ENCODE measurements at places on chromosomes 11 and 22.

DNA sequence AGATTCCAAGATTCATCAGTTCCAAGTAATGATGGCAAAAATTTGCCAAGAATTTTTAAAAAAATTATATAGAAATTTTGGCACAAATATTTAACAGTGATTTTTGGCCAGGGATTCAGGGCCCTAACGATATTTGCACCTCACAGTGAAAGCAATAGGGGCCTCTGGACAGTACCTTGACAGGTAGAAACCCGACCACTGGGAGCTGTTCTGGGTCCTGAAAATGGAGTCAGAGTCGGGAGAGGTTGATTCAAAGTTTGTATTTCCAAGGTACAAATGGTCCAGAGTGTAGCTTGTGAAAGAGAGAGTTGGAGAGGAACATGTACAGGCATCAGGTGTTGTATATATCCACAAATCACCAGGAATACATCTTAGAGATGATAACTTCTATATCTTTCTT is 41.6 kb downstream of the MRGPRX2 start:
- no peak for DNase-seq

GRCh38 chr22:49255154-49255553 is 572.5 kb downstream of the BRD1 start:
- DNase-seq, result no peak

- no peak for DNase-seq
These were observed 101.9 kb upstream of the OLFML1 start for GRCh38 chr11:7383406-7383805.

DNA sequence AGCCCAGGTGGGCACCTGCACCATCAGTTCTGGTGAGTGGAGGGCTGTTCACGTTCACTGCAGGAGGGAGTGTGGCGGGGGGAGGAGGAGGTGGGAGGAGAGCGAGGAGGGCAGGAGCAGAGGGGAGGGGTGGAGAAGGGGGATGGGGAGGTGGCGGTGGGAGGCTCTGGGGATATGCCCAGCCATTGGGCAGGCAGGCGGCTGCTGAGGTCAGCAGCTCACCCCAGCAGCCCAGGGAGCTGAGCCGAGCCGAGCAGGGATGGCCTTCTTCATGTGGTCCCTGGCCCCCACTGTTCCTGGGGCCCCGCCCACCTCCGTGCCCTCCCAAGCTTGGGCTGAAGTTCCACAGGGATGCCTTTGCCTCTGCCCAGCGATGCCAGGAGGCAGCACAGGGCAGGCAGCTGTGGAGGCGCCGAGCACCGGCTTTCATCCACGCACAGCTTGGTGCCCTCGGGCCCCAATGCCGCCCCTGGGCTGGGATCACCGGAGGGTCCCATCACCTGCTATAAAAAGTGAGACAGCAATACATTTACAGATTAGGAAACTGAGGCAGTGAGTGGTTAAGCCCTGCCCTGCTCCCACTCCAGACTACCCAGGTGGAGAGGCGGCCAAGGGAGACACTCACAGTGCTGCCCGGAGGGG is 21.6 kb downstream of the RTN4R start:
- DNase-seq, result no peak

- DNase-seq, result no peak
These were observed 769.5 kb upstream of the LUZP2 start for GRCh38 chr11:23727387-23727786.

DNA sequence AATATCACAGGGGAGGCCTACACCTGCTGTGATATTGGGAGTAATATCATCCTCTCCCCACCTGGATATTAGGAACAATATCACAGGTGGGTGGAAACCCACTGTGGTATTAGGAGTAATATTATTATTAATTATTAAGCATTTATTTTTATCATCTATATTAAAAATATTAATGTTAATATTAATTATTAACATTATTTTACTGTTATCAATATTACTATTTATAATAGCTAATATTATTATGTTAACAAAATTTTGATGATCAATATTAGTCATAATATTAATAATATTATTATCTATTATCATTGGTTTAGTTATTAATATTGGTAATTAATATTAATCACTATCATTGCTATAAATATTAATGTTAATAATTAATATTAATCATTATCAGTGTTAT is 161.1 kb upstream of the API5 start:
- DNase-seq, result no peak

- no peak for DNase-seq
These were observed 21.2 kb upstream of the PSMA1 start for GRCh38 chr11:14541192-14541947.

DNA sequence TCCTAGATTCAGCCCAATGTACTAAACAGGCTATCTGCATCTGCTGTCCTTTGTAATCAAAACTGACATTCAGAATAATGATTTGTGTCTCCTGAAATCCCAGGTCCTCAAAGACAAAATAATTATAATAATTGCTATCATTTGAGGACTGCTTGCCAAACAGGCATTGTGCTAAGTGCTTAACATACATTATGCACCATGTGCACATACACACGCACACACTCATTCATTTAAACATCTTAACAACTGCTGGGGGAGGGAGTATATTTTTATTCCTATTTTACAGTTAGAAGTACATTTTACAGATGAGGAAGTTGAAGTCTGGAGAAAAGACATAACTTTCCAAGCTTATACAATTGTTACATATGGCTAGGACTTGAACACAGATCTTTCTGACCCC is 308.0 kb upstream of the ZC3H12C start:
- DNase-seq, result no peak

GRCh38 chr11:110134110-110134509 is 40.9 kb downstream of the ZC3H12C start:
- DNase-seq, result no peak

DNA sequence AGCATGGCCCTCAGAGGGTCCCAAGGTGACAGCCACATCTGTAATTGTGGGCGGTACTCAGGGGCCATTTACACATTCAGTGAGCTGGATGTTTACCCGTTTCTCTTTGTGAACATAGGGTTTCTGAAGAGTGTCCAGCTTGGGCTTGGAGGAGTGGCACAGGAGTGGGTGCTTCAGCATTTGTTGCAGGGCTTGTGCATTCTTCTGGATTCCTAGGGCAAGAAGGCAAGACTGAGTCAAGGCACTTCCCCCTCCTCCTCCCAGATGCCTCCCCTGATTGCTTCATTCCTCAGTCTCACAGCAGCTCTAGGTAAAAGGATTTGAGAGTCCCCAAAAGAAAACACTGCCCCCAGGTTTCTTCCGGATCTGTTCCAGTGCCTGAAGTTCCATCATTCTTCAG is 95.4 kb downstream of the RNF169 start:
- DNase-seq, result no peak

DNA sequence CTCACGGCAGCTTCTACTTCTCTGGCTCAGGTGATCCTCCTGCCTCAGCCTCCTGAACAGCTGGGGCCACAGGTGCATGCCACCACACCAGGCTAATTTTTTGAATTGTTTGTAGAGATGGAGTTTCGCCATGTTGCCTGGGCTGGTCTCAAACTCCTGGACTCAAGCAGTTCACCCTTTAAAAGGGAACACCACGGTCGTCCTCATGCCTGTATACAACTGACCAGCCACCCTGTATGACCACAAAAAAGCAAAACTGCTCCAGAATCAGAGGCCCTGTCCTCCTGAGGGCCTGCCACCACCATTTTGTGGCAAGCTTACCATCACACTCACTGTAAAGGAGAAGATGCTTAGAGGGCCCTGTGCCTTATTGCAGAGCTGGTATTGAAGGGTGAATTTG is 2.2 kb downstream of the GLB1L3 start:
- DNase-seq, result no peak

GRCh38 chr11:34977089-34977912 is 60.9 kb downstream of the PDHX start:
- no peak for DNase-seq

GRCh38 chr11:1546077-1546535 is 26.0 kb downstream of the DUSP8 start:
- peak; percentile 80 for DNase-seq

DNA sequence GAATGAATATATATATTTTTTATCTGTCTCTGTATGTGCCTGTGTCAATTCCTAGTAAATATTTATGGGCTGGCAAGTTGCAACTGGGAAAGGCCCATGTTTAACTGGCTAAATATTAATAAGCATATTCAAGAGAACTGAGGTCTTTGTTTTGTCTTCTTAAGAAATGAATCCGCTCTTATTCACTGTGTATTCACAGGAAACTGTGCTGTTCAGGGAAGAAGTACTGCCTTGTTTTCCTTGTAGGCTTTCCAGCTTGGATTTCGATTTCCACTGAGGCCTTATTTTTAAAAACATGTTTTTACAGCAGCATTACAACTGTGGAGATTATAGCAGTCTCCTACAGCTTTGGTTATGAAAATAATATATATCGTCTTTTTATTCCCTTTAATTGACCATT is 64.7 kb downstream of the LDLRAD3 start:
- DNase-seq, result no peak

GRCh38 chr22:40279017-40279416 is 67.3 kb upstream of the ADSL start:
- DNase-seq, result no peak

DNA sequence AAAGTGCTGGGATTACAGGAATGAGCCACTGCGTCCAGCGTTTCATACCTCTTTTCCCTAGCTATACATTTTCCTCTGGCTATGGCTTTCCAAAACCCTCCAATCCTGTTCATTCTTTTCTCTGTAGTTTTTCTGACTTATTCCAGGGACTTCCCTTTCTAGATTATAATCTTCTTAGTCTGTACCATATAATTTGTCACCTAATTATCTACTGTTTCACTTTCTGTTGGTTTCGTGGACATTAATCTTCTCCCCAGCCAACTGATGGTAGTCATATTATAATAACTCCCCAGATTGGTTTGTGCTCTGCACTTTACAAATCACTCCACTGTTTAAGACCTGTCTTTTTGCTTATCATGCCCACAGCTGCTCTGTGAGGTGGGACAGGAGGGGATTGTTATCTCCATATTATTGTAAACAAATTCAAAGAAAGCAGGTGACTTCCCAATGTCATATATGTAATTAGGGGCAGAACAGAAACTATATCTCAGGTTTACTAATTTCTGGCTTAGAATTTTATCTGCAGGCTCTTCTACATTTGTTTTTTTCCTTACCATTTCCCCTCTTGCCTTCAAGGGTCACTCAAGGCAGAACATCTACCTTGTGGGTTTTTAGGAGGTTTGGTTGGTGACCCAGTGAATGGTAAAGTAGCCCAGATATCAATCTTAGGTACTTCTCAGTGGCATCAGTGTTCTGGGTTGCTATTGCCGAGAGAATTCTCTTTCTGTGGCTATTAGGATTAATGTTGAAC is 23.9 kb downstream of the STIM1 start:
- no peak for DNase-seq

DNA sequence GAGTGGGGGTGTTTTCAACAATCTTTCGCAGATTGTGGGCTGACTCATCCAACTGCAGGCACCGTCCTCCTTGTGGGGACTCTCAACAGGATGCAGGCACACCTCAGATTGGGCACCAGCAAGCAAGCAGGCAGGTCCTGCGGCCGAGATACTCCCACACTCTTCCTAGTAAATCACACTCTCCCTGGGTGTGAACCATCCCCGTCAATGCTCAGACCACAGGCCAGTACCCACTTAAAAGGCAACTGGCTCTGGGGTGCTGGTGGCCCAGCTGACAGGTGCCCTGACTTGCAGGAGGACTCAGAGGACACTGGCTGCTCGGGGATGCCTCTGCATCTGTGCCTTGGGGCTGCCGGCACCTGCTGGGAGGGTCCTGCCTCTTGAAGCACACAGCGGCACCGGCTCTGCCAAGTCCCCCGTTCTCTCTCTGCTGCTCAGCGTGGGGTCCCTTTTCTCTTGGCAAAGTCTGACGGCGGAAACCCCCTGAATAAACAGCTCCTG is 282.5 kb downstream of the CTTN start:
- no peak for DNase-seq

GRCh38 chr22:50569896-50570535 is 7.3 kb upstream of the SYCE3 start:
- DNase-seq, result no peak

GRCh38 chr22:46542011-46542985 is 4.9 kb upstream of the CELSR1 start:
- DNase-seq, result no peak

DNA sequence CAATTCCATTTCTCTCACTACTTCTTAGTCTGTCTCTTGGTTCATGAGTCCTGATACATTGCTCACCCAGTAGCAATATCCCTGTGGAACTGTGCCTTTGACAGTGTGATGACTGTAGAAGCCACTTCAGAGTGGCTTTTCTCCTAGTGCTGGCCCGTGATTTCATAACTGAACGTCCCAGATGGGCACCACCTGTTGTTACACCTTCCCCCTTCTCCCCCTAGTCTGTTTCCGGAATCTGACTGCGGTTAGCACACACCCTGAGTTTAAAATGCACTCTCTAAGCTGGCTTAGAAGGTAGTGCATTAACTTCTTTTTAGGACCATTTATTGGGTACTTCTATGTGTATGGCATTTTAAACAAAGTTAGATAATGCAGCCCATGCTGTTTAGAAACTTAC is 83.0 kb downstream of the ALX4 start:
- DNase-seq, result no peak

- DNase-seq, result peak; percentile 61
These were observed at the start of gene CFAP300 for GRCh38 chr11:102047305-102047924. Gene CFAP300, plus strand, starts transcription at chr11:102047437. Its CDS starts 34 bp downstream, at chr11:102047471.

- no peak for DNase-seq
These were observed 4.1 kb downstream of the TRABD start for GRCh38 chr22:50189849-50190181.

GRCh38 chr11:9663699-9664275 is at the start of gene SWAP70:
Gene SWAP70, plus strand, starts transcription at chr11:9664077. Its CDS starts 103 bp downstream, at chr11:9664180.
- peak; percentile 4 for DNase-seq

DNA sequence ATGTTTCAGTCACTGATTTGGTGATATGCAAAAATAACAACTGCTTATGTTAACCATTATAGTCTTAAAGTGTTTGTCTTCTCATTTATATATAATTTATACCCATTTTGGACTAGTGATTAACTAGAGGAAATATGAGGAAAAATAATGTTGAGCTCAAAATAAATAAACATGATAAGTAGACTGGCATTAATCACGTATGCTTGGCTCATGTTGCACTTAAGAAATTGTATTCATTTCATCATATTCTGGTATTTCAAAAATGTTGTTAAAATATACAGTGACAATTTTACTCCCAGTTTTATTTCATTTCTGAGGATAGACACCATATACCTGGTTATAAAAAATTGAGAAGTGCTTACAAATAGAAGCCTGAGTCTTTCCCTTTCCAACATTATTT is 3.8 kb upstream of the OR10D3 start:
- no peak for DNase-seq

DNA sequence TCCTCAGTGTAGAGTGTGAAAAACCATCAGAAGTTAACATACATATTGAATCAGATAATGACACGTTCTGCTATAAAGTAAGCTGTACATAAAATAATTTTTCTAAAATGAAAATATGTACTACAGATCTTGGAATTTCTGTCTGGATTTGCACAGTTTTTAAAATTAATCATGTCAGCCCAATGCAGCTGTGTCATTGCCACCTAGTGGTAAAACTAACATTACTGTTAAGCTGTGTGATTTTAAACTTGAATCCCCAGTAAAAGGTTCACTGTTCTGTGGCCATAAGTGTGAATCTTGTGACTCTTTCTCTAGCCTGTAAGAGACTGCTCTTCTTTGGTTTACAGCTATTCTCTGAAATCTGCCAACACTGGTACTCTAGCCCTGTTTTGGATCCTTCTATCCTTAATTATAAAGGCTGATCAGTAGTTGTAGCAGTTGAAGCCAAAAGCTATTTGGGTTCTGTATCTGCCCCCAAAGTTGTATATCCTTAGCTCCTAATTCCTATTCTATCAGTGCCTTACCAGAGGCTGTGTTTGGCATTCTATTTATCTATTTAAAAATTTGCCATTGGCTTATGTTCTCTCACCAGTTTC is 4.0 kb downstream of the JRKL start:
- no peak for DNase-seq
